ENCODE measurements at places on chromosomes 5 and 9.

- DNase-seq = no peak
Observed at GRCh38 chr9:88429595-88430430, 41.6 kb downstream of the SPIN1 start.

GRCh38 chr5:163399923-163400322 lies 37.5 kb upstream of the CCNG1 start:
- DNase-seq = no peak

- DNase-seq = no peak
Observed at GRCh38 chr9:98333703-98334582, 78.5 kb upstream of the TBC1D2 start.

DNA sequence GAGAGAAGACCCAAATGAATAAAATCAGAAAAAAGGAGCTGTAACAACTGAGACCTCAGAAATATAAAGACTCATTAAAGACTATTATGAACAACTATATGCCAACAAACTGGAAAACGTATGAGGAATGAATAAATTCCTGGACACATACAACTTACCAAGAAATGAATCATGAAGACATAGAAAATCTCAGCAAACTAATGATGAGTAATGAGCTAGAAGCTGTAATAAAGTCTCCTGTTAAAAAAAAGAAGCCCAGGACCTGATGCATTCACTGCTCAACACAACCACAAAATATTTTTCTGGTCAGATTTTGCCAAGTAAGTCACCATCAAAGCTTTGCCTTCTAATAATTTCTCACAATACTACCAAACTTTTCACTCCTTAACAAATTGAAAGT lies 666.7 kb downstream of the LRRC70 start:
- no peak for DNase-seq

GRCh38 chr9:109198736-109199382 lies 31.8 kb upstream of the FRRS1L start:
- DNase-seq = no peak

DNA sequence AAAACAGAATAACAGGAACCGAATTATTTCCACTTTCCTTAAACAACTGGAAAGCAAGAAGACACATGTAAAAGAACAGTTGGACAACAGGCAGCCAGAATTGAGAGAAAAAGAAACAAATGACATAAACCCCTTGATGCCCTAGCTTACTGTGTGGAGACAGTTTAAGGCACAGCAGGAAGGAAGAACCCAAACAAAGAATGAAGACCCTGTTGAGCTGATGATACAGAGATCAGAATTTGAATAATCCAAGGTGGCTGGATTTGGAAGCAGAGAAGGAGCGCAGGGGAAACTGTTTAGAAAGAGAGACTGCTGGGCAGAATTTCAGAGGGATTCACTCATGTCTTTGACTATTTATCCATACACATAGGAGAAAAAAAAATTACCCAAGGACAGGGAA lies 316.3 kb upstream of the POU5F2 start:
- no peak for DNase-seq

DNA sequence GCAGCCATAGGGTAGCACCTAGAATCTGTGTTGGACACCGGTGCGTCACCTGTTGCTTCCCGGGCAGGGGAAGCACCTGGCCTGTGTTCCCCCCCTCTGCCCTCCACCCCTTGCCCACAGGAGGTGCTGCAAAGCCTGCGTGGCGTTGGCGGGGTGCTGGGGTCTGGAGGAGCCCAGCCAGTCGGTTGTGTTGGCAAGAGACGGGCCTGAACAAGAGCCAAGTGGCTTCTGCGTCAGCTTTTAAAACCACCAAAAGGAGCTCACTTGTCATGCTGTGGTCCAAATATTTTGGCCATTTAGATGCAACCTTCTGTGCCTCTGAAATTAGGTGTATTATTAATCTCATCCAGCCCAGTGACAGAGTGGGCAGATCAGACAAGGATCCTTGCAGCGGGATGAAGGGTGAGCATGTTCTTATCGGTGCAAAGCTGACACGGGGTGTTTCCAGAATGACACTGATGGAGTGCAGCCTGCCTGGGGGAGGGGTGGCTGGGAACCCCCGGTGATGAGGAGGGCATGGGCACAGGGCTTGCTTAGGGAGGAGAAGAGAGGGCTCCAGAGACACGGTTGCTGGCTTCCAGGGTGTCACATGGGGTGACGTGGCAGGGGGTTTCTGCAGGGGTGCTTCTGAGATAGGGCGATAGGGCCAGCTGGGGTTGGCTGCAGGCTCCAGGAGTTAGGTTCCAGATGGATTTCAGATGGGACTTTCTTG lies 9.7 kb upstream of the RXRA start:
- DNase-seq = no peak

GRCh38 chr5:87327998-87328397 lies 60.3 kb downstream of the RASA1 start:
- no peak for DNase-seq

DNA sequence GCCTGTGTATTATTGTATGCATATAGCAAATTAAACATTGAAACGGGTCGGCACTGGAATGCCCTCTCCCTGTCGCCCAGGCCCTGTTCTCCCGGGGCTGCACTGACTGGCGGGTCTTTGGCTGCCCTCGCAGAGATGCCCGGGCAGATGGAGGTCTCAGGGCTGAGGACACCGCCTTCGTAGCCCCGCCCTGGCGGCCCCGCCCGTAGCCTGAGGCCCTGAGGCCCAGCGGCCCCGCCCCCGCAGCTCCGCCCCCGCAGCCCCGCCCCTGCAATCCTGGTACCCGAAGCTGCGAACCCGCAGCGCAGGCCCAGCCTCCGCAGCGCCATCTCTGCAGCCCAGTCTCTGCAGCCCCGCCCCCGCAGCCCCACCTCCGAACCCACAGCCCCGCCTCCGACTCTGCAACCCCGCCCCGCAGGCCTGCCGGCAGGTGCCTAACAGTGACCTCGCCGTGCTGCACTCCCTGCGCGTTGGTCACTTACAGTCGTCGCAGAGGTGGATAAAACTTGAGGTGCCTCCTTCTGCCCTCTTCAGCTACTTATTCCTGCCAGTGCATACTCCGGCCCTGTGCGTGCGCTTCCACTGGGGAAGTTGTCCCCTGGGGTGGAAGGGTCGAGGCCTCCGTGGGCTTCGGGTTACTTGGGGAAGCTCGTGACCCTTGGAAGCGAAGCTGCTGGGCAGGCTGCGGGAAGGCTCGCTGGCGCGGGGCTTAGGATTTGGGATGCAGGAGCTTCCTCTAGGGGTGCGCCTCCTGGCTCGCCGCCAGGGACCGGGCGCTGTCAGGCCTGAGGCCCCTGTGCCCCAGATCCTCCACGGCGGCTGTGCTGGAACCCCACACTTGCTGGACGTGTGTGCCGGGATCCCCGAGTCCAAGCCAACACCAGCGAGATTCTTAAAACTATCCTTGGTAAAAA lies 72.3 kb downstream of the ICE1 start:
- peak; percentile 54 for DNase-seq

DNA sequence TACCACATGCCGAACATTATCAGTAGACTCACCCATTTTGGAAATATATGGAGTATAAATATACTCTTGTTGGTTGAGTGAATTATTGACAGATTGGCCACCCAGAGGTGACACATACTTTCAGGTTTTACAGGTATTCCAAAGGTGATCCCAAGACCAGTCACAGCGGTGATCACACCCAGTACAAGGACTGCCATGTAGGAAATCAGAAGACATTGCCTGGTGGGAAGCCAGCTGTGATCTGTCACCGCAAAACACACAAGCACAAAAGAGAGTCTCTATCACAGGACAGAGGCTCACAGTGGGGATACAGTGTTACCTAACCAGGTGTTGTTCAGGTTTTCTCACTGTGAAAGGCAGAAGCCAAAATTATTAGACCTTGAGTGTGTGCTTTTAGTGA lies 15.8 kb downstream of the BTF3 start:
- no peak for DNase-seq

GRCh38 chr9:12718482-12719026 lies 25.4 kb downstream of the TYRP1 start:
- no peak for DNase-seq

DNA sequence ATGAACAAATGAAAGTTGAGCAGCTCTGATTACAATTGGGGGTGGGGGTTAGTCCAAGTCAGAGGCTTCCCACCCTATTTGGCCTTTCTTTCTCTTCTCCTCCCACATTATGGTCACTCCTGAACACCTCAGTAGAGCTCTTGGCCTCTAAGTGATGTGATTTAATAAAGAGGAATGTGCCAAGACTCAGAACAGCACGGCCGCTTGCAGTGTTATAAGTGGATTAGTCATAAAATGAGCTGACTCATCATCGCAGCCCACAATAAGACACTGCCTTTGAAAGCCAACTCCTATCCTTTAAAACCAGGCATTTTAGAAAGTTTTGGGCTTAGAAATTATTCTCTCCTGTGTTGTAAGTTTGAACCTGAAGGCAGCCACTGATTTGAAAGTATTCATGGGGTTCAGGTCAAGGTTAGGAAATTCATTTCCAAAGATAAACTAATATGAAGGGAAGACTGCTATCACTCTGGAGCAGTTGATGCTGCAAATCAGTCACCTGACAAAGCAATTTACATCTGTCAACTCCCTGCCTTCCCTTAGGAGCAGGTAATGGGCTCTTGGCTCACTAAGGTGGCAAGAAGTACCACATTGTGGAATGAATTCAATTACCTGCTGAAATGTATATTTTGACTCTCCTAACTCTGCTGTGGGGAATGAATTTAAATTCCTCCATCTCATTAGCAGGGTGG lies 283.6 kb upstream of the NMUR2 start:
- DNase-seq = no peak

Data from stimulated activated CD8-positive, alpha-beta memory T cell treated with anti-CD3 and anti-CD28 coated beads, Interleukin-7, amount 100 ng/mL, for 24 hours (primary cell).